ENCODE measurements at places on chromosomes 1 and 21. TPM values are rescaled to one million over a fixed set of nuclear protein-coding genes. Genes with fewer than 3 reads are reported as not detected.

GRCh38 chr1:241557551-241558193, 25.5 kb downstream of the KMO start:
- no peak for DNase-seq

DNA sequence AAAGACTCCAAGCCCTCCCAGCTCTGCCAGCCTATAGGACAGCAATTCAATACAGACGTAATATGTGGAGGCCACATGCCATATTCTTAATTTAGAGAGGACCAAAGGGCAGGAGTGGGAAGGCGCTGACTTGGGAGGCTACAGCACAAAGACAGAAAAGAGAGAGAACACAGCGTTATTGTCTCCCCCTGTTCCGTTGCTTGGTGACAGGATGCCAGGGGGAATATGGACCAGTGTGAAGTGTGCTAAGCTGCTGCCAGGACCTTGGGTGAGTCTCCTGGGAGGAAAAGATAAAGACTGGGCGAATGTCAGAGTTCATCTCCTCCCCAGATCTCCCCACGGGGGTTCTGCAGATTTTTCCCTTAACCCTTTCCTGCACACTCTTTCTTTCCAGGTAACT, 102.1 kb upstream of the ADAR start:
- no peak for DNase-seq

- no peak for DNase-seq
Observed at GRCh38 chr21:34116569-34116968, 43.2 kb downstream of the MRPS6 start.

- DNase-seq, result no peak
Observed at GRCh38 chr1:43772978-43773377, 65.6 kb downstream of the ST3GAL3 start.

- DNase-seq, result no peak
Observed at GRCh38 chr1:222991908-222992307, 151.1 kb downstream of the TLR5 start.

DNA sequence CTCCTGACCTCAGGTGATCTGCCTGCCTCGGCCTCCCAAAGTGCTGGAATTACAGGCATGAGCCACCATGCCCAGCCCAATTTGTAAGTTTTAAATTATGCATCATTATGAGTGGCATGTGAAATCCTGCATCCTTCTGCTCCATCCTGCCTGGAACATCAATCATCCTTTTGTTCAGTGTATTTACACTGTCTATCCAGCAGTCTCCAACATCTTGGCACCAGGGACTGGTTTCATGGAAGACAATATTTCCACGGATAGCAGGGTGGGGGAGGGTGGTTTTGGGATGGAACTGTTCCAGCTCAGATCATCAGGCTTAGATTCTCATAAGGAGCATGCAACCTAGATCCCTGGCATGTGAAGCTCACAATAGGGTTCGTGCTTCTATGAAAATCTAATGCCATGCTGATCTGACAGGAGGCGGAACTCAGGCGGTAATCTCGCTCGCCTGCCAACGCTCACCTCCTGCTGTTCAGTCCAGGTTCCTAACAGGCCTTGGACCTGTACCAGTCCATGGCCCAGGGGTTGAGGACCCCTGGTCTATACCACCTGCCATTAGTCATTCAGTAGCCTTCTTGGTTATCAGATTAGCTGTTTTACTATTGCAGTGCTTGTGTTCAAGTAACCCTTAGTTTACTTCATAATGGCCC, 22.2 kb upstream of the TCEA3 start:
- DNase-seq, result no peak

DNA sequence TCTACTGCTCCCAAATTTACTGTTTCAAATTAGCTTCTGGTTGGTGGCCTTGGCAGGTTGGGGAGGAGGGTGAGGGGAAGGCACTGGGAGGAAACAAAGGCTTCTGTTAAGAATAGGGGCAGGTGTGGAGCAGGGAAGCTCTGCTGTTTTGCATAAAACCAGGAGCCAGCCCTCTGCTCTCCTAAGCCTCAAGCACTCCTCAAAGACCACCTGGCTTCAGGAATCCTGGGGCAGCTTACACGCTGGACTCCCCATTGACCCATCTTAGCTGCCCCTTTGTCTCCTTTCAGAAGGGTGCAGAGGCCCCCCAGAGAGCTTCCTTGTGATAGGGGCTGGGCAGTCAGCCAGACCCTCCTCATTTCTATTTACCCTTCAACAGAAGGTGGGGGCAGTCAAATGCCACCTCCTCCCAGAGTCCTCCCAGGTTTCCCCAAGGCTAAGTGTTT, 11.5 kb upstream of the DHRS3 start:
- DNase-seq, result no peak

DNA sequence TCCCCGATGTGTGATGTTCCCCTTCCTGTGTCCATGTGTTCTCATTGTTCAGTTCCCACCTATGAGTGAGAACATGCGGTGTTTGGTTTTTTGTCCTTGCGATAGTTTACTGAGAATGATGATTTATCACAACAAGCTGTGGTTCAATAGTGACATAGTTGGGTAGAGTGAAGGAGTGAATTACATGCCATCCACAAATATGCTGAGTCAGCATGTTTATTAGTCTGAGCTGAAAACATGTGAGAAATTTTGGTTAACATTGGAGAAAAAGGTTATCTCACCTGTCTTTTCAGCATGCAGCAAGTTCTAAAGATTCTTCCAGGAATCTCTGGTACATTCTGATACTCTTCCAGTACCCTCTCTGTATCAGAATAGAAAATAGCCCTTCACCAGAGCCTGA, 19.0 kb downstream of the OR2L3 start:
- no peak for DNase-seq

DNA sequence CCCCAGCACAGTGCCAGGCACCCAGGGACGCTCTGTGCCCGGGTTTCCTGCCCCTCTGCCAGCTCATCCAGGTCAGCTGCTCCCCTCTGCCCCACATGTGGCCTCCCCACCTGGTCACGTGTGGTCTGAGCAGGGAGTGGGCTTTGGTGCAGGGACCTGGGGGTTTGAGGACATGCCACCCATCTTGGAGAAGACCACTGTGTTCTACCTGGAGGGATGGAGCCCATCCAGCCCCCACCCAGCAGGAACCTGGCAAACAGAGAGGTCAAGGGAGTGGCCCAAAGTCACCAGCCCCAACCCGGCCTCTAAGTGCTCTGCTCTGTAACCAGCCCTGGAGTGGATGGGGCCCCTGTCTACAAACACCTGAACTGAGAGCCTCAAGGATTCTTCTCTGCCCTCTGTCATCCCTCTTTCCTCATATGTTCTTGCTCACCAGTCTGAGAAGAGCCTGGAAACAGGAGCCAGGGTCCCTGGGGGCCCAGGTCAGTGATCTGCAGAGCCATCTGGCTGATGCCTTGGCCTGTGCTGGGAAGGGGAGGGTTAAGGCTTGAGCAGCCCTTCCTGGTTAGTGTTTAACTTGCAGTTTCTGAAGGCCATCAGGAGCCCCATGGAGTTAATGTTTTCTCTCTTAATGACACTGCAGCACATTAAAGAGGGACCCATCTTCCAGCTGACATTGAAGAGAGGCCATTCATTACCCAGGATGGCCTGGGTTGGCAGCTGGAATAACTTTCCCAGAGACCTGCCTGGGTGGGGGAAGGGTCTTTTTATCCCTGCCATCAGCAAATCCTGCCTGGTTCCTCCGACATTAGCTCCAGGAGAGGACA, 235.4 kb downstream of the PTPRU start:
- no peak for DNase-seq

- no peak for DNase-seq
Observed at GRCh38 chr1:92118826-92119225, 38.7 kb downstream of the BTBD8 start.

- DNase-seq, result peak; percentile 85
Observed at GRCh38 chr1:248862998-248863881, 4.4 kb upstream of the ZNF692 start.

- DNase-seq, result no peak
Observed at GRCh38 chr1:178500091-178500770, 3.5 kb upstream of the CLEC20A start.

GRCh38 chr1:185108321-185108720, 48.4 kb downstream of the TRMT1L start:
- DNase-seq, result no peak

DNA sequence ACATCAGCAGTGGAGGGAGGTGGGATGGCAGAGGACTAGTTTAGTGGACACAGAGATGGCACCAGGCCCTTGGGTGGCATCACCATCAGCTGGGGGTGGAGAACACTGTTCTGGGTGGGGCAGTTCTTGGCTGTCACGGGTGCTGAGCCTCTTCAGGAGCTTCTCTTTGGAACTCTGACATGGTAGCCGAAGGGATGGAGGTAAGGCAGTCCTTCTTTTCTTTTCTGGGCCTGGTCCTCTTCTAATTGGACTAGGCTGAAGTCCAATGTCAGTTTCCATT, 8.3 kb upstream of the MEF2D start:
- DNase-seq, result no peak

DNA sequence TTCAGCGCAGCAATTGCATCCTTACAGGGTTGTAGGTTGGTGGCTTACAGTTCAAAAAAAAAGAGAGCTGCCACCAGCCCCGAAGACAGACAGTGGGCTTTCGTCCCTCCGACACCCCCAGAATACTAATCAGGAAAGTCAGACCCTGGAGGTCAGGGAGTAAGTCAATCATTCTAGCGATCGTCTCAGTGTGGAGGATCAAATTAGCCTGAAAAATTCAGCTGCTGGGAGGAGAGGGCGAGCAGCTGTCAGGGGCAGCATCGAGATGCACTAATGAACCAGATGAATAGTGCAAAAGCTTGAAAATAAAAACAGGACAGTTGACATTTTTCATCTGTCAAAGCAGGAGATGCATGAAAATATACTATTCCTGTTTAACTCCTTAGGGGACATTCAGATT, 138.4 kb downstream of the NEK7 start:
- DNase-seq, result no peak

GRCh38 chr1:65955503-65955902, 162.8 kb downstream of the PDE4B start:
- no peak for DNase-seq

GRCh38 chr1:226786550-226786949, 47.5 kb upstream of the ITPKB start:
- DNase-seq, result no peak

- no peak for DNase-seq
Observed at GRCh38 chr1:107943694-107944093, 21.3 kb downstream of the VAV3 start.

- DNase-seq, result no peak
Observed at GRCh38 chr1:159011751-159012150, 2.0 kb downstream of the IFI16 start.

DNA sequence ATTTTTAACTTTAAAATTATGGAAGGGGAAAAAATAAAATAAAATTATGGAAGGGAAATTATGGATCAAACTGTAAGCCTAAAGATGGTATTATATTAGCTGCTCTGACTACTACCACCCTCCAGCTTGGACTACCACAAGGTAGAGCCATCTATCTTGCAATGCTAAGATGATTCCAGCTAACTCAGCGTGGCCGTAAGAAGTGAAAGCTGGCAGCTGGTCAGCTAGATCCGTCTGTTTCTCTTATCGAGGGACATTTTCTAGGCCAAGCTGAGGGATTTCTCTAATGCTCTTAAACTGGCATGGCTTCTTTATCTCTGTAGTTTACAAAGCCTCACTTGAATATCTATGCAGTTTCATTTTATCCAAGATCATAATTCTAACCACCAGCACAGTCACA, 31.5 kb downstream of the LYST start:
- peak; percentile 54 for DNase-seq

DNA sequence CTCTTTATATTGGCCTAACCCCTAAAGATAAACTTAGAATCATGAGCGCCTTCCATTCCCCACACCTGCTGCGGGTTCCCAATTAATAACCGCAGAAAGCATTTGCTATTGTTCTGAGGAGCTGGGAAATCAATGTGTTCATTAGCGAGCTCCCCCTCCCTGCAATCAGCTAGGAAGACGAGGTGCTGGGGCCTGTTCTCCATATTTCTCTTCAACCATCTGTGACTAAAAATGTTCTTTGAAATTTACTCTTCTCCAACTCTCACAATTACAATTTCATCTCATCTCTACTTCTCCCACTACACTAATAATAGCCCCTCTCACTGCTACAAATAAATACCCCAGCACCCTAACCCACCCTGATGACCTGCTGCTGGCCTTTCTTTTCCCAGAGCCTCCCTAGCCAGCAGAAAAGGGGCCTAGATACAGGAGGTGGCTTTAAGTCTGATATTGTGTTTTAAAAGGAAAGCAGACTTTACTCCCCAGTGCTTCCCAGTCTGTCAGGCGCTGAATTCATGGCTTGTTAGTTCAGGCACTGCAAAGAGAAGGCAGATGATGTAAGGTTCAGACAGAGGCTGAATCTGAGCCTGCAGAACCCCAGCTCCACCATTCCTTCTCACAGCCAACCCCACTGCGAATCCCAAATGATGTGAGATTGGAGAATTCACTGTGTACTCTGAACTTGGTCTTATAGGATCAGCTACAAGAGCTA, 477.5 kb upstream of the DAB1 start:
- no peak for DNase-seq

- DNase-seq, result no peak
Observed at GRCh38 chr21:46610018-46610701, 5.3 kb upstream of the S100B start.

- peak; percentile 44 for DNase-seq
Observed at GRCh38 chr1:167533851-167534300, 15.5 kb upstream of the CD247 start.

- no peak for DNase-seq
Observed at GRCh38 chr1:47191940-47192457, 2.2 kb upstream of the PDZK1IP1 start.

GRCh38 chr1:160767395-160768294, 28.3 kb upstream of the LY9 start:
- DNase-seq, result no peak

GRCh38 chr1:154326546-154327465, 1.5 kb downstream of the ATP8B2 start:
- DNase-seq, result peak; percentile 87

DNA sequence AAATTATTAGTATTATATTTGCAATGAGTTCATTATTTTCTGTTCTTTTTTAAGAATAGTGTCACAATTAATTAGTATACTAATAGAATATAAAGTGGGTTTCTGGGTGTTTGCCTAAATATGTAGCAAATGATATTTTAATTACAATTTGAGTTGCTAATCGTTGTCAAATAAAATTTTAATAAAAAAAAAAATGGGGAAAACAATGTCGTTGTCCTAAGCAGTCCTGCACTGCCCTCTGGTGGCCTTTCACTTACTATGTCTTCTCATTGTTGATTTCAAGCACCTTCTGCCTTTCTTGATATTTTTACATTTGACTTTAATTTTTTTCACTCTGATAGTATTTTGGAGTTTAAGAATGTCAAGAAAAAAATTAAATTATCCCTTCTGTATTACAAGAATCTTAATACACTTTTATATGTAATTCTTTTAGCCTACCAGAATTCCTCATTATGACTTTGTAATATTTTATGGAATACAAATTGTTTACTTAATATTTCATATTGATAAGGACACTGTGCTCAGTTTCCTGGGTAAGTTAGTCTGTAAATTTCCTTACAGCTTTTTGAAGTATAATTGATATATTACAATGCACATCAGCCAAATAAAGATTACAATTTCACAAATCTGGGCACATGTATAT, 104.5 kb upstream of the FMN2 start:
- no peak for DNase-seq

The DCDC2B gene
- 0.62 TPM for total RNA-seq

The RNU1-2 gene
- 2,125 TPM for total RNA-seq

The KIF1B gene
- 26.4 TPM for total RNA-seq

The DMRTA2 gene
- total RNA-seq, result not detected

The S100A8 gene
- total RNA-seq, result not detected

The KCNJ9 gene
- not detected for total RNA-seq

The AMPD1 gene
- total RNA-seq, result 1.3 TPM

The CHI3L1 gene
- 6.2 TPM for total RNA-seq

The LAD1 gene
- total RNA-seq, result 0.29 TPM

Data from uterus (tissue), 4 donors.